ENCODE measurements at places on chromosomes 2 and 18. TPM values are rescaled to one million over a fixed set of nuclear protein-coding genes. Genes with fewer than 3 reads are reported as not detected.

- H3K27ac ChIP-seq = no peak overlapping the region
- no peaks in the 10 kb centered on the region for H3K4me1 ChIP-seq
- H3K4me3 ChIP-seq = no peak overlapping the region
- peak; percentile 63 for DNase-seq
- no peaks in the 10 kb centered on the region for H3K27me3 ChIP-seq
- H3K36me3 ChIP-seq = no peaks in the 10 kb centered on the region
Observed at GRCh38 chr2:238720232-238720672, 127.6 kb upstream of the TWIST2 start.

DNA sequence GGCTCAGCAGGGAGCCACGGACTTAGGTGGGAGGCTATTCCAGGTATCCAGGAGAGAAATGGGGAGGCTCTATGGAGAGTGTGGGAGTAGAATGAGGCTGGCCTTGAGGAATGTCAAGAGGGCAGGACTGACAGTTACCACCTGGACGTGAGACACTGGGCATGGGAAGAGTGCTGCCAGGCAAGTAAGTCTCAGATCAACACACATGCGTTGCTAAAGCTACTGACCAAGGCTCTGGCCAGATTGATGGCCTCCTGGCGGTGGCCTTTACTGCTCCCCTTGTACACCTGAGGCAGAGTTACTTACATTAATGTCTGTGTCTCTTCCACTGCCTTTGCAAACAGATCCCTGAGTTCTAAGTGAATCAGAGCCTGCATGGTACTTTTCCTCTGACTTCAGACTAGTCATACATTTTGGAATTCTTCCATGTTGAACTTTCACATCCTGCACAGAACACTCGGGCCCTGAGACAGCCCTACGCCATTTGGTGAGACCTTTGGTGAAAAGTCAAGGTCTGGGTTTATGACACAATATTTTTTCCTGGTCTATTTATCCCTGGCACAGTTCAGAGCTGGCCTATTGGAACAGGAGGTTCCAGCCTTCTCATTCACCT is 398.8 kb upstream of the TRIB2 start:
- peak overlapping the region; percentile 61 for H3K27ac ChIP-seq
- DNase-seq = peak; percentile 60
- H3K4me3 ChIP-seq = no peak overlapping the region
- H3K36me3 ChIP-seq = no peaks in the 10 kb centered on the region
- H3K4me1 ChIP-seq = peaks cover 15% of the 10 kb centered on the region
- no peaks in the 10 kb centered on the region for H3K27me3 ChIP-seq

- no peak for DNase-seq
- no peaks in the 10 kb centered on the region for H3K4me1 ChIP-seq
- no peak overlapping the region for H3K4me3 ChIP-seq
- H3K27ac ChIP-seq = no peak overlapping the region
Observed at GRCh38 chr2:230658877-230659652, 53.6 kb upstream of the CAB39 start.

DNA sequence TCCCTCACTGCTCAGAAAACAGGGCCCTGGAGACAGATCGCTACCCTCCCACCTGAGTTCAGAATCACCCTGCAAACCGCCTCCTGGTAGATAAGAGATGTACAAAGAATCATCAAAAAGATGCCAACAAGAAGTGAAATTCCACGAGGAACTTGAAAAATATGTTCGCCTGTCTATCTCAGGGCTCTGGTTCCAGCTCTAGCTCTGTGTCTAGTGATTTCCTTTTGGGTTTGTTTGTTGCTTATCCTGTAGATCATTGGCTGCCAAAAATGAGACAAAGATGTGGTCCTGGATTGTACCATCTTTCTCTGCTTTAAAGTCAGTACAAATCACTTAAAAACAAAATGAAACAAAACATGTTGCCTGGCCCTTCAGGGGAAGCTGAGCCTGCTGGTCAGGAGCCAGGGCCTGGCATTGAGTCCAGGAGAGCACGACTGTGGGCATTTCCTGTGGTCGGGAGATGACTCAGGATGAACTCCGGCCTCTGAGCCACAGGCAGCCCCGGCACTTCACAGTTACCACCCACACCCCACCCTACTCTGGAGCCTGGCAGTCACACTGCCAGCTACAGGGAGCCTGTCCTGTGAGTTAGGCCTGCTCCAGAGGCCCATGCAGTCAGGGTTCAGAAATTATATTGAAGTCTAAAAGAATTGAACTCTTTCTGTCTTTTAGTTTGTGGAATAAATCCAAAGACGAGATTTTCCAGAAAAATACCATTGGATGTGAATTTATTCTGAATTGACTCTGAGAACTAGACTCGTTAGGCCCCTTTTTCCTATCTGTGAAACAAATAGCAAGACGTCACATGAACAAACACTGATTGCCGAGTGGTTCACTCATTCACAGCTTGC is 8.0 kb upstream of the ITGB6 start:
- no peak overlapping the region for H3K27ac ChIP-seq
- H3K36me3 ChIP-seq = no peaks in the 10 kb centered on the region
- no peaks in the 10 kb centered on the region for H3K27me3 ChIP-seq

GRCh38 chr2:21288299-21288698 is 164.5 kb downstream of the TDRD15 start:
- peaks cover 3% of the 10 kb centered on the region for H3K4me1 ChIP-seq
- no peak overlapping the region for H3K4me3 ChIP-seq
- H3K27ac ChIP-seq = no peak overlapping the region
- no peaks in the 10 kb centered on the region for H3K36me3 ChIP-seq
- H3K27me3 ChIP-seq = no peaks in the 10 kb centered on the region

GRCh38 chr2:77522888-77523287 is 712 bp upstream of the LRRTM4 start:
- H3K36me3 ChIP-seq = no peaks in the 10 kb centered on the region
- no peak for DNase-seq
- H3K27ac ChIP-seq = no peak overlapping the region
- H3K4me1 ChIP-seq = no peaks in the 10 kb centered on the region
- H3K27me3 ChIP-seq = no peaks in the 10 kb centered on the region

GRCh38 chr2:128455721-128456050 is 137.0 kb upstream of the HS6ST1 start:
- H3K4me3 ChIP-seq = no peak overlapping the region
- H3K27ac ChIP-seq = no peak overlapping the region
- no peaks in the 10 kb centered on the region for H3K4me1 ChIP-seq
- H3K36me3 ChIP-seq = no peaks in the 10 kb centered on the region
- peak; percentile 1 for DNase-seq
- no peaks in the 10 kb centered on the region for H3K27me3 ChIP-seq

- H3K4me3 ChIP-seq = no peak overlapping the region
- no peaks in the 10 kb centered on the region for H3K27me3 ChIP-seq
- no peaks in the 10 kb centered on the region for H3K36me3 ChIP-seq
Observed at GRCh38 chr2:221818616-221819320, 246.7 kb upstream of the EPHA4 start.

GRCh38 chr2:209451209-209451834 is 27.5 kb downstream of the MAP2 start:
- no peaks in the 10 kb centered on the region for H3K4me1 ChIP-seq
- no peak overlapping the region for H3K4me3 ChIP-seq
- DNase-seq = no peak
- no peak overlapping the region for H3K27ac ChIP-seq
- H3K27me3 ChIP-seq = no peaks in the 10 kb centered on the region
- H3K36me3 ChIP-seq = no peaks in the 10 kb centered on the region

IL18R1 gene
- total RNA-seq = 3.1 TPM

Data from ovary (tissue), 10 donors.